ENCODE measurements at places on chromosomes 7 and 10.
A peak's percentile ranks its signal among the peaks of the same experiment; 100 is the strongest.

DNA sequence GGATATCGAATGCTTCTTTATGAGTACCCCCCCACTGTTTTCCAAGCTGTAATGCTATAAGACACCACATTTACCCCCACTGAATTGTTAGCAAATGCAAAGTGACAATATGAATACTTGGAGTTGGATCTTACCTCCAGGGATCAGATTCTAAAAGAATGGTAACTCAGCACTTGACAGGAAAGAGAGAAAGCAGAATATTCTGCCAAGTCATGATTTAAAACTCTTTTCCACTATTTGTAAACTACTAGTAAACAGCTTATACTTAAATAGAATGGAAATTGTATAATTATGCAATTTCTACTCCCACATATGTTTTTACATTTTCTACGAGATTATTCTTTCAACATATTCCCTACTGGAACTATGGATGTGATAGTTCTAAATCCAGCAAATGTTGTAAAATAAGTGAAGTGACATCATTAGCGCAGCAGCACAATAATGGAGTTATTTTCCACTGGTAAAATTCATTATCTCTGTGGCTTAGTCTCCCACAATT is 56.0 kb upstream of the TFEC start:
- no peak for DNase-seq

- no peak for DNase-seq
Observed at GRCh38 chr10:1123972-1124371, 67.8 kb downstream of the WDR37 start.

DNA sequence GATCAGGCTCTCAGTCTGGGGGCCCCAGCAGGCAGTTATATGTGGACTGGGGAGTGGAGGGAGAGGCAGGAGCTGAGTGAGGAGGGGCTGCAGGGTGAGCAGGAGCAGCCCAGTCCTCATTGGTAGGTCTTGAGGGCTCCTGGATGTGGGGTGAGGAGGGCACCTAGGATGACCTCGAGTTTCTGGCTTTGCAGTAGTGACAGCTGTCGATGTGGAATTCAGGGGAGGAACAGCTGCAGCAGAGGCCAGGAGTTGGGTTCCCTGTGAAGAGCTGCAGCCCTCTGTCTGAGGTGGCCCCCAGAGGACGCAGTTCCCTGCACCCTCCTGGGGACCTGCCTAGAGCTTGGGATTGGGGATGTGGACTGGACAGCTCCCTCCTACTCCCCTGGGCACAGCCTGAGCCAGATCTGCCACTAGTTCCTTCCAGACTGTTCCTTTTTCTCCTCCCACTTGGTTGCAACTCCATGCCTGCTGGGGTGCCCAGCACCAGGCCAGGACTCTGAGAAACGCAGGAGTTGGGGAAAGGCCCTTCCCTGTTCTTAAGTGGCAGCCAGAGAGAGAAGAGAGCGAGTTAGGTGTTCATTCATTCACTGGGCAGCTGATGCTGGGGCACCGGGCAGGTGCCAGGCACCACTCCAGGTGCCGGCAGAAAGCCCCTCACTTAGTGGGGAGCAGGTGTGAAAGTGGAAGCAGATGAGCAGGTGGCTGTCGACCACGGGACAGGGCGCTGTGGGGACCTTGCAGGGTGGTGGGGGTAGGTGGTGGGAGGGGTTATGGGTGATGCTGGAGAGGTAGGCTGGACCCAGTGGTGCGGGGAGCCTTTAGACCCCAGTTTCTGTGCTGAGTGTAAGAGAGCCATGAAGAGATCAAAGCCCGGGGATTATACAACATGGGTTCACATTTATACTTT is 57.9 kb downstream of the PRF1 start:
- no peak for DNase-seq

DNA sequence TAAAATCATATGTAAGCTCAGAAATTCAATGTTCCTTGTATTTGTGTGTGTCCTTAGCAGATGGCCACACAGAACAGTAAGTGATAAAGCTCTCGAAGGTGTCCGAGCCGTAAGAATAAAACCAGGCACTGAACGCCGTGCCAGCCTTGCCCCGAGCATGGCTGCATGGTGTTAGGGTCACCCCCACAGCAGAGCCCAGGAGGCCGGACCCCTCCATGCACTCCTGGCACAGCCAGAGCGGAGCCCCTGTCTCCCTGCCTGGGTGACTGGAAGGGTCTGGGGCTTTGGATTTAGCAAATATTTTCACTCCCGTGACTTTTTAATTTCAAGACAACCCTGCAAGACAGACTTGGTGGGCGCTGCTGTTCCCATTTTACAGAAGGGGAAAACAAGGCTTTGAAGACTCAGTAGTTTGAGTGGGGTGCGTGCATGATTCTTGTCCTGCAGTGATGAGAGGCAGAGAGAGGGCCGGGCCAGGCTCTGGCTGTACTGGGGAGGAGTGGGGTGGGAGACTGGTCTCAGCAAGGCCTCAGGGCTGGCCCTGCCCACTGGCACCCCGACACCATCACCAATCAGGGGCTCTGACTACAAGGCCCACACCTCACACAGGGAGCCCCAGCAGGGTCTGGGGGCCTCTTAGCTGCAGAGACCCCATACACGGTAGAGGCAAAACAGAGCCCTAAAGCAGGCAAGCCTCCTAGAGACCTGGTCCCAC is 39.4 kb downstream of the VIPR2 start:
- DNase-seq: no peak

GRCh38 chr7:13770305-13770704 is 219.2 kb downstream of the ETV1 start:
- no peak for DNase-seq

DNA sequence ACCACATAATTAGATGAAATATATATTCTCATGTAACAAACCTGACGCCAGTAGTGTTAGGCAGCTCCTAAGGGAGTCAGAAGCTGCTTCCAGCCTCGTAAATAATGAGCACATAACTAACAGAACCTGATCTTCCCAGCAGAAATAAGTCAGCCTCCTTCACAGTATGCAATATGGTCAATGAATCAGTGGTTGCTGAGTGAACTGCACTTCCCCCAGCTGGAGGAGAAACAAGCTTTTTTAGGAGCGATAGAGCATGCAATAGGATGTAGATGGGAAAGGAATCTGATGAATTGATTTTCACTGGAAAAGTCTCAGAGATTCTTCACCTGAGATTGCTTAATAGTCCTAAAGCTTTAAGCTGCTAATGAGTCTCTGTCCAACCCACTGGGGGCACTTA is 337.2 kb upstream of the LRGUK start:
- DNase-seq: peak; percentile 7

DNA sequence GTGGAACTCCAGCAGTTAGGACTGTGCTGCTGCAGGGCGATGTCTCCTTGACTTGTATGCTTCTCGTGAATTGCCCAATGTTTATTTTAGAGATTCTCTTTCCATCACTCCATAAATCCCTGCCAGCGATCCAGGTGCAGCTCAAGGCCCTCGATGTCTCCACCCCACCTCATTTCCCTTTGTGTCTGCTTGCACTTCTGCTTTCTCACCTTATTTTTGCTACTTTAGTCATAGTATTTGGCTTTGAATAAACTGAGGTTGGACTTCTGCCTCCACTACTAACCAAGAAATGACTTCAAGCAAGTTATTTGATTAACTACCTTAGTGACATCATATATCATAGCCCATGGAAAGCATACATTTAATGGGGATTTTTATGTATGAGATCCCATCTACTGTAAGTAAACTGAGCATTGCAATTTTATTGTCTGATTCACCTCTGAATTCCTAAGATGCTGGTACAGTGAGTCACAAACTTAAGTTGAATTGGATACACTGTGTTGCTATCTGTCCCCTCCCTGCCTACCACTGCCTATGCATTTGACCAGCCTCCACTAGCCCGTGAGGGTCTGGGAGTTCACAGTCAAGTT is 255.8 kb downstream of the ABCA13 start:
- no peak for DNase-seq

DNA sequence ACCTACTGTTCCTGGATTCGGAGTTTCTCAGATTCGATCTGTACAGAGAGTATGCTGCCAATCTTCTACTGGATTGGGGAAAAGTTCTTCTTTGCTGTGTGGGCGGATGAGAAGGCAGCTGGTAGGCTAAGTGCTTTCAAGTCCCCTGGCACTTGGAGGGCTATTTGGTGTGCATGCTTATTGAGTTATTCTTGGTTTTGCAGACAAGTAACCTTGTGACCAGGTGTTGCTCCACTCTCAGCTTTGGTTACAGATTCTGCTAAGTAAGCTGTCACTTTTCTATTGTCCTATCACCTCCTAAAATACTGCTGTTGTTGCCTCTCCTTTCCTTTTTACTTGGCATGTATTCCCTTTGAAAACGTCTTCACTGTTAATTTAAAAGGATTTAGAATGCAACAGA is 1375.1 kb upstream of the LRRTM3 start:
- no peak for DNase-seq

DNA sequence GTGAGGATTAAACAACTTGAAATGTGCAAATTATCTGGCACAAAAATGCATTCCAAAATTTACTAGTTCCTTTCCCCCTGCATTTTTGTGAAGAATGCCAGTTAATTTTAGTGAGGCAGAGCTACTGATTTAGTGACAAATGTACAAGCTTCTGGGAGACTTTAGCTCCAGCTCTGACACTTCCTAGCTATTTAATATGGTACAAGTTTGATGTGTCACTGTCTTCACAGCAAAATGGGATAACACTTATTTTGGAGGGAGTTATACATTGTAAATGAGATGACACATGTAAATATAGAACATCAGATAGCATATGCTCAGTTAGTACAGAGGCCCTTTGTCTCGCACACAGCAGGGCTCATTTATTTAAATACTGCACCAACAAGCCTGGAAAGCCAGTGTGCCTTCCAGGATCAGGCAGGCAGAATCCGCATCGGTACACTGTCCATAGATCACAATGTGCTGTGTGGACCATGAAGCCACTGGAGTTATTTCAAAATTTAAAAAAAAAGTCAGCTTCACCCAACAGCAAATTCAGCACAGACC is 48.7 kb downstream of the ELMO1 start:
- DNase-seq: no peak

- no peak for DNase-seq
Observed at GRCh38 chr7:155745737-155746136, 66.5 kb downstream of the SHH start.

GRCh38 chr7:75937958-75938786 is 23.2 kb downstream of the POR start:
- DNase-seq: no peak

- no peak for DNase-seq
Observed at GRCh38 chr7:83697804-83698530, 49.0 kb upstream of the SEMA3E start.

DNA sequence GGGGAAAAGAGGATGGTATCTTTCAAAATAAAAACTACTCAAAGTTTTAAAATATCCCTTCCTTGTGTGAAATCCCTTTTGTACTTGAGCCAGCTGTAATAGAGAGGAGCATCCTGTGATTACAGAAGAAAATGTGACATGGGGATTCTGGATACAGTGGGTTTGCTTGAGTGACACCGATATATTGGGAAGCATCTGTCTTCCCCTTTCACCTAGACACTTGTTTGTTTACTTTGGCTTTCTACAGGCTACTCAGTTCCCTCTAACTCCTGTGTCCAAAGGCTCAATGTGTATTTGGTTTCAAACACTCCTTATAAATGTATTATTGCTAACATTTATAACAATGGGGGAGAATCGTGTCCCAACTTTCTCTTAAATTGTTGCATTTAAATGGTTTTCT is 24.4 kb downstream of the CPED1 start:
- no peak for DNase-seq

- no peak for DNase-seq
Observed at GRCh38 chr10:51397695-51398094, 301.7 kb downstream of the CSTF2T start.

GRCh38 chr10:31770307-31770902 is 158.2 kb downstream of the ARHGAP12 start:
- peak; percentile 30 for DNase-seq

- no peak for DNase-seq
Observed at GRCh38 chr10:43128958-43129706, 9.1 kb upstream of the CSGALNACT2 start.
